Muscle of leg (tissue), 16 donors: ENCODE measurements at places on chromosomes 16 and 17. TPM values are rescaled to one million over a fixed set of nuclear protein-coding genes. Genes with fewer than 3 reads are reported as not detected.

The KRT23 gene
- 0.27 TPM for total RNA-seq

The KCTD13 gene
- total RNA-seq, result 4.3 TPM

The RSKR gene
- 7.4 TPM for total RNA-seq

The UBALD1 gene
- total RNA-seq, result 7.4 TPM
